ENCODE measurements at places on chromosomes 3 and 15.

- DNase-seq: no peak
Measured at GRCh38 chr3:183909030-183909600, 24.4 kb upstream of the PARL start.

GRCh38 chr15:47862402-47862801 lies 145.1 kb downstream of the SEMA6D start:
- no peak for DNase-seq

DNA sequence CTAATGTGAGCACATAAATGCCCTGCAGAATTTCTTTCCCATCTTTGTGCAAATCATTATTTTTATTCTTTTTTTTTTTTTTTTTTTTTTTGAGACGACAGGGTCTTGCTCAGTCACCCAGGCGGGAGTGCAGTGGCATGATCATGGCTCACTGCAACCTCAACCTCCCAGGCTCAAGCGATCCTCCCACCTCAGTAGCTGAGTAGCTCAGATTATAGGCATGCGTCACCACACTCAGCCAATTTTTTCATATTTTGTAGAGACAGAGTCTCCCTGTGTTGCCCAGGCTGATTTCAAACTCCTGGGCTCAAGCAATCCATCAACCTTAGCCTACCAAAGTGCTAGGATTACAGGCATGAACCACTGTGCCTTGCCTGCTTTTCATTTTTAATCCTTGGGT lies 22.9 kb downstream of the DAG1 start:
- no peak for DNase-seq

DNA sequence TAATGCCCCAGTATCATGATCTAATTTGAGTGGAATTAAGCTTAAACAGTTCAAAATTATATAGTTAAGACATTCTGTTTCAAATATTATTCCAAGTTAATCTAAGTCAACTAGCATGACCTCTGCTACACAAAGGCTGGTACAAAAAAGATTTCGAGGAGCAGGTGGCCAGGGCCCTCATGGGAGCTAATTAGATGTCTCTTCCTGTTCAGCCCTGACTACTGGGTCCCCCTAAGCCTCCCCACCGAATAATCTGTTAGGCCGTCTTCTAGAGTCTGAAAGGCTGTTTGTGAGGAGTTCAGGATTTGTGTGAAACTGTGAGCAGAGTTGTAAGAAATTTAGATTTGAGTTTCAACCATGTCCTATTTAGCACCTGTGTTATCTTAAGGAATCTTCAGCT lies 75.4 kb downstream of the PPM1L start:
- DNase-seq: no peak

GRCh38 chr15:51668446-51668845 lies 12.9 kb upstream of the SCG3 start:
- no peak for DNase-seq

DNA sequence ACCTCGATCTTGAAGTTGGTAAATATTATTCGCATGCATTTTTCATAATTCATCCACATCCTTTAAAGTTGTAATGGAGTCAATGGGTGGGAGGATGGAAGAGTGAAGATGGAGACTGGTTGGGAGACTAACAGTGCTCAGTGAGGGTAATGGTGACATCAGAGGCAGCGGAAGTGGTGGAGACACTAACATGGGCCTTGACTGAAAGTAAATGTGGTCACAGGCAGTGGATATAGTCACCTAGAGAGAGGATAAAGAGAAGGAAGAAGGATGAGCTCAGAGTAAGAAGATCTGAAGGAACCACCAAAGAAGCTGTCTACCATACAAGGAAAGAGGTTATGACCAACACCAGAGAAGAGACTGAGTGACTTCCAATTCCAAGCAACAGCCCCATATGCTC lies 281.6 kb upstream of the STT3B start:
- DNase-seq: no peak

DNA sequence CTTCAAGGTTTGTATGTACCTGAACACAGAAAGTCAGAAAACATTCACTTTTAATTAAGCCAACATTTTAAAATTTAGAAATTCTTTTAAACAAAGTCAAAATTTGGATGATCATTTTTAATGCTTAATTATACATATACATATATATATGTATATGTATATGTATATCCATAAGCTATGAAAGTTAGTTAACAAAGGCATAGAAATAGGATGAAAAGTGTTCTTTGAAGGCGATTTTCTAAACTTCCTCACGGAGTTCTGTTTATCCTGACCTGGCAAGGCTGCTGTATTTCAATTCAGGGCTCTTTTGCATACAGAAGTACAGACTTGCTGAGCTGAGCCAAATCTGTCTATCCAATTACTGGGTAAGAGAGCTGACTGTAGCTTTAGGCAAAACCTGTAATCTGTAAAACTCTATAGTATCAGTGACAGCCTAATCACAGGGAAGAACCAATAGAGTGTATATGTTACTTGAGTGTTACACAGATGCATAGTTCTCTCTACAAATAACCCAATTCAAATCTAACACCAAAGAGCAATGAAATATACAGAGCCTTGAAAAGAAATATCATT lies 32.1 kb upstream of the THRB start:
- no peak for DNase-seq

DNA sequence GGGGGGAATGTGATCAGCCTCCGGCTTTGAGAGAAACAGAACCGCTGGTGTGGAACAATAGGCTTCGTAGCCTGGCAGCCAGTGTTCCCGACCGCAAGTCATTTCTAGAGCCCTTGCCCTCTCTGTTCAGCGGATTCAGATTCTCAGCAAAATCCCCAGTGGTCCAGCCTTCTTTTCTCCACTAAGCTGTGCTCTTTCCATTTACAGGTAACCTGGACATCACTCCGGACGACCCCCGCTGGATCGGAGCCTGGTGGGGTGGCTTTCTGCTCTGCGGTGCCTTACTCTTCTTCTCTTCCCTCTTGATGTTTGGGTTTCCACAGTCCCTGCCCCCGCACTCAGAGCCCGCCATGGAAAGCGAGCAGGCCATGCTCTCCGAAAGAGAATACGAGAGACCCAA lies 250.6 kb downstream of the SLCO3A1 start:
- no peak for DNase-seq

DNA sequence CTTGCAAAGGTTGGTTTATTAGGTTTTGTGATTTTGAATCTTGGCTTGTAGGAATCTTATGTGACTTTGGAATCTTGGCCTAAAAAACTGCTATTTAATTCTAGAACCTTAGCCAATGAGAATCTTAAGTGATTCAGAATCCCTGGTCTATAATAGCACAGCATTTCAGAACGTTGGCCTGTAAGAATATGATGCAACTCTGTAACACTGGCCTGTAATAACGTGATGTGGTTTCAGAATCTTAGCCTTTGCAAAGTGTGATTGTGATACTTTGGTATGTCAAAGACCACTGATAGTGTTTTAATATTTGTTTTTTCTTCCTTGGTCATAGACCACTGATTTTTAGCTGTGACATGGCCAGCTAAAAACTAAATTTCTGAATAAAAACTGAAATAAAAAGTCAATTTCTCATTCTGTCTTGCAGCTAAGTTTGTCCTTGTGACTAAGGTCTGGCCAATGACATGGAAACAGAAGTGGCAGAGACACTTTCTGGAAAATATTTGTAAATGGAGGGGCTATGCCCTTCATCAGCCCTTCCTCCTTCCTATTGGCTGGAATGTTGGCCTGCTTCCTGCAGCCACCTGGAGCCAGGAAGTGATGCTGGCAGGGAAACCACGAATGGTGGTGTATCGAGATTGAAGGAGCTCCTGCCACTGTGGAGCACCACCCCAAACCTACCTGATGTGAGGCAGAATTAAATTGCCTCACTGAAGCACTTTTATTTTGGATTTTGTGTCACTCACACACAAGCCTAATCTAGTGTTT lies 42.3 kb upstream of the CORO2B start:
- no peak for DNase-seq

- DNase-seq: peak; percentile 77
Measured at GRCh38 chr3:52225452-52226228, at the start of gene TLR9. Gene TLR9, minus strand, starts transcription at chr3:52225645. Its CDS starts 116 bp downstream, at chr3:52225529.

DNA sequence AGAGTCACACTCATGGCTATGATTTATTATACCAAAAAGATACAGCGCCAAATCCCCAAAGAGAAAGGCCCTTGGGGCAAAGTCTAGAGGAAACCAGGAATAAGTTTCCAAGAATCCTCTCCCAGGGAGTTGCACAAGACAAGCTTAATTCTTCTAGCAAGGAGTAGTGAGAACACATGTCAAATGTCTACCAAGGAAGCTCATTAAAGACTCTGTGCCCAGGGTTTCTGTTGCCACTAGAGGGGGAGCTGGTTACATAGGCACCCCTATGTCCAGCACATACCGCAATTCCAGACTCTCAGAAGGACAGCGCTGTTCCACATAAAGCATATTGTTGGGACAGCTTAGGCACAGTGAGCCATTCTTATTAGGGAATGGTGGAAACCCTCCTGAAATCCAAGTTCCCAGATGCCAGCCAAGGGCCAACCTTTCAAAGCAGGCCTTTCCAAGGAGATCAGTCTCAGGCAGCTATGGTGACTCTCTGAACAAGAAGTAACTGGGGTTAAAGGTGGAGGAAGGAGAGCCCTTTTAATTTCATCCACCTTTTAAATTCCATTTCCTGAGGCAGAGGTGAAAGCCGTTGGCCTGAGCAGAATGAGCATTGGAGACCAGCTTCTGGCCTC lies 194.2 kb downstream of the UACA start:
- no peak for DNase-seq

GRCh38 chr15:44489464-44489863 lies 47.5 kb upstream of the EIF3J start:
- DNase-seq: no peak

- DNase-seq: no peak
Measured at GRCh38 chr3:97960993-97961766, 11.1 kb downstream of the RIOX2 start.

- DNase-seq: peak; percentile 33
Measured at GRCh38 chr15:77107531-77108355, 36.8 kb upstream of the TSPAN3 start.

GRCh38 chr3:1026395-1026794 lies 66.4 kb upstream of the CNTN6 start:
- DNase-seq: no peak

- DNase-seq: peak; percentile 51
Measured at GRCh38 chr3:153284282-153284938, 122.4 kb downstream of the RAP2B start.

DNA sequence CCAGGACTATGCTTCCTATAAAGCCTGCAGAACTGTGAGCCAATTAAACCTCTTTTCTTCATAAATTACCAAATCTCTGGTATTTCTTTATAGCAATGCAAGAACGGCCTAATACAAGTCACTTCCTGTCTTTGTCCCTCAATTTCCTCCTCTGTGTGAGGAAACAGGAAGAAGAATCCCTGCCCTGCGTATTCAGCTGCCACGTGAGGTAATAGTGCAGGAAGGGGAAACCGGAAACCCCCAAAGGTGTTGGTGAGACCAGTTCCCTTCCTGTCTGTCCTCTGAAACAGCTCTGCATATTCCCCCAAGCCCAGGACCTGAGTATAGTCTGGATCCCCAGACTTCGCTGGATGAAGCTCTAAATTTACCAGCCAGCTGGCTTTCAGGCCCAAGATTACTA lies 18.1 kb upstream of the PTPN23 start:
- DNase-seq: peak; percentile 35

DNA sequence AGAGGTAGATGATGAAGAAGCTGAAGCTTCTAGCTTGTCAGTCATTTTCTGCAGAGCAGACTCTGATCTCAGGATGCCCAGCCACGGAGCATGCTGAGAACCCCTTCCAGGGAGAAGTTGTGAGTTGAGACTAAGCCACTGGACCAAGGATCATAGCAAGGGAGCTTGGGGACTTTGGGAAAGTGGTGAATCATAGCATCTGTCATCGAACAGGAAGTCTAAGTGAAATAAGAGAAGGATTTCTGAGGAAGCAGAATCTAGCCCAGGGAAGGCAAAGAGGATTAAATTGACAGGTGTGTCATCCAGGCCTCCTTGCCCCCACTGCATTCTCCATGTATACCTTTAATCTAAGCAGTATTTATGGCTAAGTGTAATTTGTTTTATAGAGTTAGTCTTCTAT lies 71.8 kb upstream of the TMEM108 start:
- no peak for DNase-seq

GRCh38 chr15:83954506-83954905 lies 281.1 kb upstream of the GOLGA6L4 start:
- DNase-seq: no peak

DNA sequence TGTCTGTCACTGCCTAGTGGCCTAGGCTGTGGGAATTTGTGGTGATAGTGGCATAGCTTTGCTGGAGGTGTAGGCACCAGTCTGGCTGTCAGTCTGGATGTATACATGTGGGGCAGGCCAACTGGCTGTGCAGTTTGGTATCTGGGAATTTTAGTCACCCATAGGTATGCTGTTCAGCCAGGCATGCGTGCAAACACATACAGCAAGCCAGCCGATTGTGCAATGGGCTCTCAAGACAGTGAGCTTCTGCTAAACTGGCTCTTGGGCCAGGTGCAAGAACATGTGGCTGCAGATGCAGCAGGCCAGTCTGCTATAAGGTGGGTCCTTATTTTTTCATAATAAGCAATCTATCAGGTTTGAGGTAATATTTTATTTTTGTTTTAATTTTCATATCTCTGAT lies 87.1 kb upstream of the PLSCR5 start:
- DNase-seq: no peak

DNA sequence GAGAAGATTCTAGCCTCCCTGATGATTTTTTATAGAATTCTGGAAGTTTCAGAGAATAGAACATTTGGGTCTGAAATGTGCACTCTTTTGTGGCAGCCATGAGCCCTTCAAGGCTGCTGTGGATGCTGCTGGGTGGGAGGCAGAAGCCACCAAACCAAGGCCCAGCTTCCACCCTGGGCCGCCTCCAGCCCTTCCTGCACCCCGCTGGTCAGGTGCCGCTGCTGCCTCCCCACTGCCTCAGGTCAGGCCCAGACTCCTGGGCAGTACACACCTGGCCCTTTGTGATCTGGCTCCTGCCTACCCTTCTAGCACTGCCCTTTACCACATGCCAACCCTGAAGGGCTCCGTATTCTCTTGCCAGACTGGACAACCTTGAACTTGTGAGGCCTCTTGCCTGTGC lies 28.3 kb downstream of the PPCDC start:
- DNase-seq: no peak

DNA sequence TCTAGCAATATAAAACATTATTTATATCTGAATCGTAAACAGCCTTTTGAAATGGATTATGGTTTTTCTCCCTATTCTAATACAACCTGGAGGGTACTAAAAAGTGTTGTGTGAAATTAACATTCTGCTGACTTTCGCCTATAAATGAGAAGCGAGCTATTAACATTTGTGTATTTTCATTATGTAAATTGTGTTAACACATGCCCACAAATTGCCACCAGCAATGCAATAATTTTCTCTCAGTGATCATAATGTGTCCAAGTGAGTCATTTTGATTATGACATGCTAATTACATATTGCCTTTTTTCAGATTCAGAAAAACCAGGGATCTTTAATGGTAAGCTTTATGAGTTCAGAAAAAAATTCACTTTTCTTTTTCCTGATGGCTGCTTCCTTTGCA lies 77.4 kb upstream of the SKOR1 start:
- DNase-seq: no peak

- no peak for DNase-seq
Measured at GRCh38 chr3:79255702-79256101, 512.1 kb downstream of the ROBO1 start.

DNA sequence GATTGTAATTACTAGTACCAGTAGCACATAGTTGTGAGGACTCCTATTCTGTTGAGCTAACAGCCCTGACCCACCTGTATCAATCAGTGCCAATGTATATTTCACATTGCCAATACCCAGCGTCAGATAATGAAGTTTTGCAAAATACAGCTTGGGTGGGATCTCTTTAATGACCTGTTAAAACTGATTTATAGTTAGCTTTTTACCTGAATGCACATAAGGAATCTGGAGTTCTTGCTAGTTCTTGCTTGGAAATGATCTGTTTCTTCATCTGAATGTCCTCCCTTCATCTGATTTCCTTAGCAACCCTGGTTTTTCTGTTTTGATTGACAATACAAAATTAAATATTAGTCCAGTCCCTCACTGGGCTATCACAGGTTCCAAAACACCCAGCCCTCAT lies 62.8 kb downstream of the LIPC start:
- no peak for DNase-seq

Data from CD4-positive, alpha-beta T cell treated with Interferon gamma for 1 hour (primary cell).